ENCODE measurements at places on chromosomes 11 and 22.

- DNase-seq: no peak
Measured at GRCh38 chr11:61954851-61955421, 4.8 kb downstream of the BEST1 start.

DNA sequence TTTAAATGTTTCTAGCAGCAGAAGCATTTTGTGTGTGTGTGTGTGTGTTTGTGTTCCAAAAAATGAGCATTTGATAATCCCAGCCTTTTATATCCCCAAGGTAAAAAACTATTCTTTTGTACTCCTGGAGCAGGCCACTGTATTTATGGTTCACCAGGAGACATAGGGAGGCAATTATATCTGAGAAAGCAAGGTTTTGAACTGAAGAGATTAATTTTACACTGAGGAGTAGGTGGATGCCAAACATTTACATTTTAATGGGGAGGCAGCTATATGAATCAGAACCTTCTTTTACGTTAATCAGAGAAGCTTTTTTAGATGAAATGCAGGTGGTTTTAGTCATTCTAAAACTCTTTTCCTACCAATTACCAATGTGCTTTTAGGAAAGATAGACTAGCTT, 1374.0 kb upstream of the TENM4 start:
- no peak for DNase-seq

- no peak for DNase-seq
Measured at GRCh38 chr22:36155702-36156101, 4.9 kb downstream of the APOL3 start.

GRCh38 chr22:49422701-49423100, 405.0 kb downstream of the BRD1 start:
- DNase-seq: no peak

- DNase-seq: no peak
Measured at GRCh38 chr22:20420157-20420842, 17.3 kb downstream of the SCARF2 start.

- DNase-seq: no peak
Measured at GRCh38 chr11:122157653-122158161, 41.7 kb upstream of the BLID start.

- no peak for DNase-seq
Measured at GRCh38 chr11:65470433-65471049, 28.3 kb upstream of the MALAT1 start.

All from stimulated activated CD4-positive, alpha-beta T cell treated with anti-CD3 and anti-CD28 coated beads, Interleukin-15, amount 100 ng/mL, for 48 hours (primary cell).